ENCODE measurements at places on chromosomes 3 and 15.

DNA sequence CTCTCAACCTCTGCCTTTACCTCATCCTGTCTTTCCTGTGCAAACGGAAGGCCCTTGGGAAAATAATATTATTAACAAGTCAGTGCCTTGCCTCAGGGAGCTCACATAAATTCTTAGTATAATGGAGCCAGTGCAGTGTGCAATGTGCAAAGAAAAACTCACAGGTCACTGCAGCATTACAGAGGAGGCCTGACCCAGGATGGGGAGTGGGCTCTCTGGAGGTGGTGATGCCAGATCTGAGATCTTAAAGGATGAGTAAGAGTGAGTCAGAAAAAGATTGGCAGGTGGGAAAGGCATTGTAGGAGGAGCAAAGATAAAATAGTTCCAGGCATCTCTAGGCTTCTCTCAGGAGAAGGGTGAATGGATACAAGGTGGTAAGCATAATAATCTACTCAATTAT is 185.6 kb upstream of the ADAMTS9 start:
- no peak for DNase-seq

DNA sequence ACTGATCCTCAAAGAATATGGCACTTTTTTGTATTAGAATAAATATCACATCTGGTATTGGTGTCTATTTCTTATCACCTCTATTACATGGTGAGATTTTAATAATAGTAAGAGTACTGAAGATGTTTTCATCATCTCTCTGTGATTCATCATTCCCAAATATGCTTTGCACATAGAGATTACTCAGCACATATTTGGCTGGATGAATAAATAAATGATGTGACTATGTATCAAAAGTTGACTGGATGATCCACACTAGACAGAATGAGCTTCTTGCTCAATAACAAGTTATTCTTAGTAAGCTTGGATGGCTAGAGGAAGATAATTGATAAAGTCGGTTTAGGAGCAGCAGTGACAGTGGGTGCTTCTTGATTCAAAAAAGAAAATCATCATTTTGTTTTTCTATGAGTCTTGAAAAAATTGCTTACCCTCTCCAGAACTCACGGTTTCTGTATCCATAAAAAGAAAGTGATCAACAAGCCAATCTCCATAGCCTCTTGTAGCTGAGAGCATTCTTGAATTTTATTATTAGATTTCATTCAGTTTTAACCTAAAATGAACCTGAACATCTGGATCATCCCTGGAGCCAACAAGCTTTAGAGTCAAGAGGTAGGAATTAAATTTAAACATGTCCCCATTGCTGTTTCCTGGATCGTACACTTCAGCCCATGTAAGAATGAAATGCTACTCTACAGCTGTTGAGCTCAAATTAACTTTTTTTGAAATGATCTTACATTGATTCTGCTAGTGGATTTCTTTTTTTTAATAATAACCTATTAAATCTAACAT is 104.8 kb upstream of the OSTN start:
- DNase-seq, result no peak

- DNase-seq, result no peak
Measured at GRCh38 chr3:174767406-174767805, 91.7 kb upstream of the NAALADL2 start.

DNA sequence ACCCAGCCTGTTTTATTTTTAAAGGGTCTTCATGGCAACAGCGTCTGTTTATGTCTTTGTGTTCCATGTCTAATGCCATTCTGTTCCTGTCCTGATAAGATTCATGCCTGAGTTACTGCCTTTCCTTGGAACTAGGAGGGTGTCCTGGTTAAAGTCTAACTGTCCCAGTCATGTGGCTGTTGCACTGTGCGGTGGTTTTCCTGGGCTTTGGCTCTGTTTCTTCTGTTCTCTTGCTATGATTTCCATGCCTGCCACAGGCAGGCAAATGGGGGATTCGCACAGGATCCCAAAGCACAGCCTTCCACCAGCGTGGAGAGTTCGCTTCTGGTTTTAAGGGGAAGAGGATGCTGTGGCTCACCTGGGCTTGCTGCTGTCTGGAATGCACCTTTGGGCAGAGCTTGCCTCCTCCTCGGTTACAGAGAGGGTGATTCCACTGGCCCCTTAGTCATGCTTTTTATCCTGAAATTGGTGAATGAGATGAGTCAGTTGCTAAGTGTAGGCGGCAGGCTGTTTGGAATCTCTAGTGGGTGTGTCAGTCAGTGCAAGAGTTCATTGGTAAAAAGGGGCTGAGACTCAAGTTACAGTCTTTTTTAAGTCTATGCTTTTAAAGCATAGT is 86.8 kb downstream of the CCK start:
- no peak for DNase-seq

DNA sequence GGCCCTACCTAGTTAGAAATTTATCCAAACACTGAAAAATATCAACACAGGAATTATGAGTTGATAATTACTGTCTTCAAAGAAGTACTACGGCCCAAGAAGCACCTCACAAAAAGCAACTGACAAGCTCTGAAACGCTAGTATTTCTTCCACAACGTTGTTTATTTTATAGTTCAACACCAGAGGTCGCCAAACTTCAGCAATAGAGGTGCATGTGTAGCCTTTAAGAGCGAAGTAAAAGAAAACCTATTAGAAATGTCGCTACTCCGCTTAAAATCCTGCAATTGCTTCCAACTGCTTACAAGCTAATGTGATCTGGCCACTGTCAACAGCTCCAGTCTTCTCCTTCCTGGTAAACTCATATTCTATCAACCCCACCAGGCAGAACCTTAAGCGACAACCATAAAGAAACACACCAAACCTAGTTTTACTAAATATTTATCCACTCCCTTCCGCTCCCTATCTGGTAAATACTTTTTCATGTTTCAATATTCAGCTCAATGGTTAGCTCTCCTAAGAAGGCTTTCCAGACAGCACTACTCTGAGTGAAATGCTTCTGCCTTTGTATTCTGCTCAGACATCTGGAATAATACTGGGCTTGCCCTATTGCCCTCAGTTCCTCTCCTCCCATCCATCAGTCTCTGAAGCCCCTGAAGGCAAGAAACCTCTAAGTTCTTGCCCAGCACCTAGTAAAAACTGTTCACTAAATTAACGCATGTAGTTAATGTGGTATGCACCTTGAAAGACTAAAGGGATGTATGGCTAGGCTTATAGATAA is 110.2 kb downstream of the NR1I2 start:
- DNase-seq, result no peak

GRCh38 chr3:11287404-11287803 is 15.2 kb downstream of the ATG7 start:
- DNase-seq, result no peak

- no peak for DNase-seq
Measured at GRCh38 chr15:30922480-30923311, 19.0 kb downstream of the FAN1 start.

- no peak for DNase-seq
Measured at GRCh38 chr3:168531116-168531515, 435.4 kb upstream of the GOLIM4 start.

DNA sequence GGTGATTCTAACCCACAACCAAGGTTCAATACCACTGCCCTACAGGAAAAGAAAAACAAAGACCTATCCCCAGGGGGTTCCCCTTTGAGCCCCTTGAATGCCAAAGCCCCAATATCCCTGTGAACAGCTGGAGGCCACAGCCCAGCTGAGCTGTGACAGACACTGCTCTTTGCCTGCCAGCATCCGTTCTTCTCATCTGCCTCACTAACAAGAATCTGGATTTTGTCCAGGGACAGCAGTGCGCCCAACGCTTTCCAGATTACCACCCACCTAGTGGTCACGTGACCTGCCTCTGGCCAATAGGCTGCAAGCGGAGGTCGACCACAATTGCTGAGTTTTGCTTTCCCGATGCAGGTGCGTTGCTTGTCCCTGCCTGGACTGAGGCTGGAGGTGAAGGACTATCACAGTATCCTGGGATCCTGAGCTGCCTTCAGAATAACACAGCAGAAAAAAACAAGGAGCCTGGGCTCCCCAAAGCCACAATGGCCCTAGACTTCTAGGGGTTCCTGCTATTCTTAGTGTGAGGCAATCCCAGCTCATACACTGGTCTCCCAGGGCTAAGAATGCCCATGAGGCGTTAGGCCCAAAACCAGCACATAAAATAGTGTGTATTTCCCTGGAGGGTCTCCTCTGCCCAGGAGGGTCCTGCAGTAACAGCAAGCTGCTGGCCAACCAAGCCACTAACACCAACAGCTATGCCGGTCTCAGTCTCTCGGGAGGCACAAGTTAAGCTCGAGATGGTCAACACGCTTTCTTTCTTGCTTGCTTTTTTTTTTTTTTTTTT is 13.8 kb downstream of the BDH1 start:
- DNase-seq, result no peak

- no peak for DNase-seq
Measured at GRCh38 chr3:48738926-48739616, 22.1 kb upstream of the IP6K2 start.

Measured in vagina (tissue), 2 donors.